ENCODE measurements at places on chromosomes 1 and 21.

GRCh38 chr1:8077120-8077573 lies 51.0 kb upstream of the ERRFI1 start:
- DNase-seq: no peak

GRCh38 chr1:92404661-92405060 lies 82.1 kb downstream of the GFI1 start:
- DNase-seq: no peak

GRCh38 chr1:245301921-245302320 lies 147.1 kb downstream of the KIF26B start:
- peak; percentile 24 for DNase-seq

DNA sequence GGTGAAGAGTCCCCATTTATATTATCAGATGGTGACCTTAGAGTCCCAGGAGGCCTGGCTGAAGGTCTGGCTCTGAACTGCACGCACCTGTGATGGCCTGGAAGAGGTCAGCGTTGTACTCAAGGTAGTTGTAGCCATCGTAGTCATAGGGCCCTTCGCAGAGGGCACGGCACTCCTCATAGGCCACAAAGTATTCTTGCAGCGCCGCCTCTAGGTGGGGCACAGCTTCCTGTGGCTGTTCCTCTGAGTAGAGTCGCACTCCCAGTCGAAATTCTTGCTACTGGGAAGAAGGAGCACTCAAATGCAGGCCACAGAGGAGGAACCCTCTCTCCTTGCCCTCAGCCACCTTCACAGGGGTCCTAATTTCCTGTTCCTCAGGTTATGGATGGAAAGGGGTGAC lies 7.7 kb downstream of the P3H1 start:
- no peak for DNase-seq

GRCh38 chr1:210626341-210626740 lies 297.6 kb downstream of the HHAT start:
- no peak for DNase-seq

DNA sequence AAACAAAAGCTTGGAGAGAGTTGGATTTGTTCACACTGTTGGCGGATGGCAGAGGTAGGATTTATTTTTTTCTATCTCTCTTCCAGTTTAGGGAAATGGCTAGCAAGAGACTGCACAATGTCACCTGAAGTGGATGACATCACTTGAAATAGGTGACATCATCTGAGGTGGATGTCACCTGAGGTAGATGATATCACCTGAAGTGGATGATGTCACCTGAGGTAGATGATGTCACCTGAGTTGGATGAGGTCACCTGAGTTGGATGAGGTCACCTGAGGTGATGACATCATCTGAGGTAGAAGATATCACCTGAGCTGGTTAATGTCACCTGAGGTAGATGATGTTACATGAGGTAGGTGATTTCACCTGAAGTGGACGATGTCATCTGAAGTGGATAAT lies 413.4 kb downstream of the DSCAM start:
- DNase-seq: no peak

GRCh38 chr1:160326418-160326817 lies 16.6 kb downstream of the COPA start:
- DNase-seq: no peak

DNA sequence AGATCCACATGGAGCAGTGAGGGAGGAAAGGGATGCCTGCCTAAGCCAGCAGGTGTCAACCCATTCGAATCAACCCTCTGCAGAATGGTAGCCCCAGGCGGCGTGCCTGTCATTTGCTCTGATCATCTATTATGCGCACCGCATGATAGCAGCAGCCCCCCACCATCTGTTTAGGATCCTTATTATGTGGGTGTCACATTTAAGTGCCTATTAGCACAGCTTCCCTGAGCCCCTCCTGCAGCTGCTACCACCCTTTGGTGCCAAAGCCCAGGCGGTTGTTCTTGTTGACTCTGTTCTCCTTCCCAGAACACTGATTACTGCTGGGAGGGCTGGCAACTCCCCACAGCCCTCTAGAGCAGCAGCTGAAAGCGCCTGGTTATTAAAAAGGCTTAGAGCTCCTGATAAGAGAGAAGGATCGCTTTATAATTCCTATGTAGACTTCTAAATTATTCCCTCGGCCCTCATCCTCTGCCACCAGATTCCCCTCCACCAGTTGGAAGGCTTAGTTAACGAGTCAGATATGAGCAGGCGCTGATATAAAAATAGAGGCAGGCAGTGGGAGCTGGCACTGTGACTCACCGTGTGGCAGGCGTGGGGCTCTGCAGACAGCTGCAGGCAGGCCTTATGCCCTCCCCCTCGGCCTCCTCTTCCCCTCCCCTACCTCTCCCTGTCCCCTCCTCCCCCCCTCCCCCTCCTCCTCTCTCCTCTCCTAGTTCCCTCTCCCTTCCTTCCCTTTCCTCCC lies 23.0 kb downstream of the ACTA1 start:
- DNase-seq: no peak

- no peak for DNase-seq
Observed at GRCh38 chr1:114833421-114833820, 21.2 kb upstream of the SYCP1 start.

DNA sequence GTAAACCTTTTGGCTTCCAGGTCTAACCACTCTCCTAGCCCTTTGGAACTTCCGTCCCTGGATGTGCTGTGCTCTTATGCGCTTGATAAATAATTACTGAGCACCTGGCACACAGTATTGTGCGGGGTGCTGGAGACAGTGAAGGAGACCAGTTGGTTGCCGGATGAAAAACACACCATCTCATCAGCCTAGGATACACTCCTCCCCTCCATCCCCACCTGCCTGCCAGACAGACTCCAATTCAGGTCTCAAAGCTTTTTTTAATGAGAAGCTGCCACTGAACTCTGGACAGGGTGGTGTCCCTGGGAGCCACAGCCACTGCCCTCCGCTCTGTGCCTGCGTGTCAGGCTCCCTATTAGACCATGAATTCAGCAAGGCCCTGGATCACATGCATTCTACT lies 9.2 kb downstream of the GNB1 start:
- no peak for DNase-seq

DNA sequence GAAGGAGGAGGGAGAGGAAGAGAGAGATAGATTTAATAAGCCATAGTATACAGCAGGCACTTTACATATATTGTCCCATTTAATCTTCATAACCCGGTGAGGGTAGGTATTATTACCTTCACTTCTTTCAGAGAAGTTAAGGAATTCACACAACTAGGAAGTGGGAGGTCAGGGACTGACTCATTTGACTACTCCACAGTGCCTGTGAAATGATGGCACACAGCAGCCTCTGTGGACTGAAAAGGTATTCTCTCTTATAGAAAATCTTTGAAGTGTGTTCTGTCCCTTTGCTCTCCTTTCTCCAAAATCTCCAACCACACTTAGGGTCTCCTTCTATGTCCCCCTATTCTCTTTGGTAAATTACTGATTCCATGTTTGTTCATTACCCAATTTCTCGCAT lies 23.9 kb downstream of the PALMD start:
- no peak for DNase-seq

DNA sequence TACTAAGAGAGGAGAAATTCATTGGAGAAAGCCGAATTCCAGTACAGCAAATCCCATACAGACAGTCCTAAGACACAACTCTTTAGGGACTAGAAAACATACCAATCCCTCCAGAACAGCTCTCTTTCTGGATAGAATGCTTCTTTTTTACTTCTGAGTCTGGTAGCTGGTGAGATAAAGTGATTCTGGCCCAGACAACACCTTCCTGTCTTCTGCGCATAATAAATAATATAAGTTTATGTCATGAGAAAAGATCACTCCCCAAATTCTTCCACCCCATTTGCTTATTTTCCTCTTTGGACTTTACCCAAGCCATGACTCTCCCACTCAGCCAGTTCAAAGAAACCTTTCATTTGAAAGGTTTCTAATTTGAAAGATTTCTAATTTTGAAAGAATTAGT lies 98.4 kb downstream of the EDEM3 start:
- DNase-seq: no peak

DNA sequence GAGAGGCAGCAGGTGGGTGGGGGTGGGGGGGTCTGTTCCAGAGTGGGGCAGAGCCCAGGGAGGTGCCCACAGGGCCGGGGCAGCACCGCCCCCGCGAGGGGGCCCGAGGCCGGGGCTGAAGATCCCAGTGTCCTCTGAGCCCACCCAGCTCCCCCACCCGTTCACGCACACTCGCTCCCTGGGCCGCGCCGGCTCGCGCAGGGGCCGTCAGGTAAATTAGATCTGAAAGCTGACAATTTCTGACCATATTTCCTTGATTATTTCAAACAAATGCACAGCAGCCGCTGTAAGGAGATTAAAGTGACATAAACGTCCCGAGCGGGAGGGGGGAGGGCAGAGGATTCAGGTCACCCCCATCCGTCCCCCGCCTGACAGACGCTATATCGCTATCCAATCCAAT lies 118.0 kb downstream of the CASZ1 start:
- no peak for DNase-seq

- no peak for DNase-seq
Observed at GRCh38 chr21:38852278-38852677, 46.5 kb downstream of the ETS2 start.

- DNase-seq: peak; percentile 91
Observed at GRCh38 chr1:192489748-192490147, 85.8 kb upstream of the RGS1 start.

GRCh38 chr1:59070610-59071009 lies 226.3 kb upstream of the FGGY start:
- DNase-seq: no peak

GRCh38 chr1:12778907-12779306 lies 5.4 kb downstream of the PRAMEF12 start:
- DNase-seq: no peak

DNA sequence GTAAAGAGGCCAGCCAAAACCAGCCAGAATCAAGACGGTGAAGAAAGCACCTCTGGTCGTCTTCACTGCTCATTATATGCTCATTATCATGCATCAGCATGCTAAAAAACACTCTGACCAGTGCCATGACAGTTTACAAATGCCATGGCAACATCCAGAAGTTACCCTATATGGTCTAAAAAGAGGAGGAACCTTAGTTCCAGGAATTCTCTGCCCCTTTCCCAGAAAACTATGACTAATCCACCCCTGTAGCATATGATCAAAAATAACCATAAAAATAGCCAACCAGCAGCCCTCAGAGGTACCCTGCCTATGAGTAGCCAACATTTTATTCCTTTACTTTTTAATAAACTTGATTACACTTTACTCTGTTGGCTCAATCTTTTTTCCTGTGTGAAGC lies 34.2 kb upstream of the PBX1 start:
- DNase-seq: no peak

DNA sequence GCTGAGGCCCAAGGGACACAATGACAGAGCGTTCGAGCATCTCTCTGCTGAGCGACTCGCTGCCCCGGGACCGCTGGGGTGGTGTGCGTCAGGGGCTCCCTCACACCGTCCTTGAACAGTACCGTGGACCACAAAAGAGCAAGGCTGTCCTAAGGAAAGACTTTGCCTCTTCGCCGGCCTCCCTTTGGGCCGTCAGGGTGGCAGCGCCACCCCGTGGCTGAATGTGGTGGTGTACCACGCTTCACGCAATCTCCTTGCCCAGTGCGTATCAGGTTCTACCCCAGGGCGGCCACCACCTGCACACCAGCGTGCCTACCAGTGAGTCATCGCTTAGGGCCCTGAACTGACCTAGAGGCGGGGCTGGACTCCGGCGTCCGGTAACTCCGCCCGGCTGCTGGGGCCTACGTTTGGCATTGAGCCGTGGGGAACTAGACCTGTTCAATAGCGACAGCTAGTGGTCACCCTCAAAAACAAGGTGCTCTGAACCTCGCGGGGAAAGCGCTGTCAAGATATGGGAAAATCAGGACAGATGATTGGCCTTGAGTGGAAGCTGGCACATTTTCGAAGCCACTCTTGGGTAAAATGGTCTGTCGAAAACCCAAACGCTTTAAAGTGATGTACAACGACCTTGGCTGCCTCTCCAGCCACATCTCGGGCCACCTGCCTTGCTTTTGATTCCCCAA lies 8.1 kb upstream of the TRAF3IP3 start:
- DNase-seq: peak; percentile 95

DNA sequence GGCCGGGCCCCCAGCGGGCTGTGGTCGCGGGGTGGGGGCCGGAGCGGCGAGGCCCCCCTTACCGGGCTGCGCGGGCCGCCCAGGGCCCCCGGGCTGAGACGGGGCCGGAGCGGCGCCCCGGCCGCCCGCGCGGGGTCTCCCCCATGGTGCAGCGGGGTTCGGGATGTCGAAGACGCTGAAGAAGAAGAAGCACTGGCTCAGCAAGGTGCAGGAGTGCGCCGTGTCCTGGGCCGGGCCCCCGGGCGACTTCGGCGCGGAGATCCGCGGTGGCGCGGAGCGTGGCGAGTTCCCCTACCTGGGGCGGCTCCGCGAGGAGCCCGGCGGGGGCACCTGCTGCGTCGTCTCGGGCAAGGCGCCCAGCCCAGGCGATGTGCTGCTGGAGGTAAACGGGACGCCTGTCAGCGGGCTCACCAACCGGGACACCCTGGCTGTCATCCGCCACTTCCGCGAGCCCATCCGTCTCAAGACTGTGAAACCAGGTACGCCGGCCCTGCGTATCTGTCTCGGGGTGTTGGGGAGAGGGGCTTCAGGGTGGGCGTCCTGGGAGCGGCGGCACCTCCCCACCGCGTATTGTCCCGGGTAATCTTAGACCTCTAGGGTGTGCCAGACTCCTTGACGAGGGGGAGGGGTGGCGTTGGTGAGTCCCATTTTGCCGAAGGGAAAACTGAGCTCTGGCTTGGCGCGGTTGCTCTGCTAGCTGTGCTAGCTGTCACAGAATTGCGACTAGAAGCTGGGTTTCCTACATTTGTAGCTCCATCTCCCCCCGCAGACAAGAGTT lies 745 bp downstream of the MAGI3 start:
- peak; percentile 32 for DNase-seq

DNA sequence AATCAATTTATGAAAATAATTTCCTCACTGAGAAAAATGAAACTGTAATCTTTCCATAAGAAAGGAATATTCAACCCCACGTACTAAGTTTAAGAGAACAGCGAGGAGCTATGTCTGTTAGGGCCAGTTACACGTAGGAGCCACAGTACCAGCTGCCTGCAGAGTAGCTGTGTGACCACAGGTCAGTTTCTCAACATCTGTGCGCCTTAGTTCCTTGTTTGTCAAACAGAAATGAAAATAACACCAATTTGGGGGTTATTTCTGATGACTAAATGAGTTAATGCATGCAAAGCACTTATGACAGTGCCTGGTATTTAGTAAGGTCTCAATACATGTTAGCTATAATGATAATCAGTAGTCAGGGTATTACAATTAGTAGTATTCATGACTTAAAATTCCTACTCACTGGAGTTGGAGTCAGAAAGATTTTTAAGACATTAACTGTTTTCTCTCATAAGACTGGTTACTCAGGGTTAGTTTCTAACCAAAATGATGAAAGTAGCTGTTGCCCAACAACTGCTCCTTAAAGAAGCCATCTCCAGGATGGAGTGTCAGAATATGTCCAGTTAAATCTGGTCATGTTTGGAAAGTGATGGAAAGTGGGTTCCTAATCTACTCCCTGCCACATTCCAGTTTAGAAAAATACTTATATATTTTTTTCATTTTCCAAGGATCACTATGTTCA lies 85.8 kb upstream of the ZNF648 start:
- no peak for DNase-seq

GRCh38 chr1:227911376-227911775 lies 36.4 kb downstream of the WNT9A start:
- DNase-seq: no peak

DNA sequence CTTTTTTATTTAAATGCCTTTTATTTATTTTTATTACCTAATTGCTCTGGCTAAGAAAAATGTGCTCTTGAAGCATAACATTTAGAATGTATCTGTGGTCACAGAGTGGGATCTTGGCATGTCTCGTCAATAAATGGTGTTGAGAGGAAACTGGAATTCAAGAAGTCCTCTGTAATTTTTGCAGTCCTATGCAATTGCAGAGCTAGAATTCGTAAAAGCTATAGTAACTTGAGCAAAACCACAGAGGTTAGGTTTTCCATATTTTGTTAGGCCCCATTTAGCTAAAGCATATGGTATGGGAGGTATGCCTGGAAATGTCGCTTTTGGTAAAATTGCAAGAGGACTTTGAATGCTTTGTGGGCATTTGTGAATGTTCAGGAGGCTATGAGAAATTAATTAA lies 466.7 kb upstream of the NFIA start:
- DNase-seq: no peak
